ENCODE measurements at places on chromosomes 7 and 10. TPM values are rescaled to one million over a fixed set of nuclear protein-coding genes. Genes with fewer than 3 reads are reported as not detected.

CELF2 gene
- total RNA-seq = 6.4 TPM

TMEM225B gene
- 0.55 TPM for total RNA-seq

ARHGEF35 gene
- 22.4 TPM for total RNA-seq

PLXNA4 gene
- total RNA-seq = 0.05 TPM

PTPRZ1 gene
- not detected for total RNA-seq

RPEL1 gene
- 0.25 TPM for total RNA-seq

PNLIPRP2 gene
- not detected for total RNA-seq

CCDC146 gene
- 10.8 TPM for total RNA-seq

POLR2J2 gene
- 4.0 TPM for total RNA-seq

SPDYE6 gene
- not detected for total RNA-seq

C10orf95 gene
- total RNA-seq = 0.25 TPM

NUTM2A gene
- 0.35 TPM for total RNA-seq

CUBN gene
- total RNA-seq = 0.35 TPM

UTF1 gene
- not detected for total RNA-seq

CPA2 gene
- not detected for total RNA-seq

SP8 gene
- total RNA-seq = not detected

HOXA7 gene
- 1.2 TPM for total RNA-seq

SCRN1 gene
- 127 TPM for total RNA-seq

PPP1R17 gene
- total RNA-seq = not detected

ADAP1 gene
- total RNA-seq = 4.8 TPM

ENKUR gene
- total RNA-seq = 1.4 TPM

SMNDC1 gene
- 9.7 TPM for total RNA-seq

PLPP4 gene
- 30.3 TPM for total RNA-seq

KLF14 gene
- total RNA-seq = 0.05 TPM

HDAC9 gene
- 97.6 TPM for total RNA-seq
